DMS 273 treated with DMSO at 0.1 percent for 48 hours (cell line): ENCODE measurements at places on chromosomes 2 and 18.

- DNase-seq: no peak
Measured at GRCh38 chr2:239305771-239306170, 95.0 kb downstream of the HDAC4 start.

DNA sequence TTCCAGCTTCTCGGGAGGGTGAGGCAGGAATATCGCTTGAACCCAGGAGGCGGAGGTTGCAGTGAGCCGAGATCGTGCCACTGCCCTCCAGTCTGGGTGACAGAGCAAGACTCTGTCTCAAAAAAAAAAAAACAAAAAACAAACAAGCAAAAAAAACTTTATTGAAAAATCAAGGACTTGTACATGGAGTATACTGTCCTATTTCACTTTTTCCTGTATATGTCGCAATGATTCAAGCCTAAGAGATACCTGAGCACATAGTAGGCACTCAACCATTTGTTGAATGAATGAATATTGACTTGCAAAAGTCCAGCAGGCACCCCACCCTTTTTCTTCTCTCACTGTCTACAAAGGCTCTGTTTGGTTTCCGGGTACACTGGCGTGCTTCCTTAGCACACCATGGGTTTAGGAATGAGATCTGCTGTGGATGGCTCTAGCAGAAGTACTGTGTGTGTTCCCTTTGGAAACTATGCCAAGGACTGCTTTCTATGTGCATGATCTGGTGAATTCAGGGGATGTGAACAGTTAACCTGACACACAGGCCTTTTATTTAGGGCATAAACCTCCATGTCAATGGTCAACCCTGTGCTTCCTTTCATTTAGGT lies 6.1 kb downstream of the APCDD1 start:
- no peak for DNase-seq

DNA sequence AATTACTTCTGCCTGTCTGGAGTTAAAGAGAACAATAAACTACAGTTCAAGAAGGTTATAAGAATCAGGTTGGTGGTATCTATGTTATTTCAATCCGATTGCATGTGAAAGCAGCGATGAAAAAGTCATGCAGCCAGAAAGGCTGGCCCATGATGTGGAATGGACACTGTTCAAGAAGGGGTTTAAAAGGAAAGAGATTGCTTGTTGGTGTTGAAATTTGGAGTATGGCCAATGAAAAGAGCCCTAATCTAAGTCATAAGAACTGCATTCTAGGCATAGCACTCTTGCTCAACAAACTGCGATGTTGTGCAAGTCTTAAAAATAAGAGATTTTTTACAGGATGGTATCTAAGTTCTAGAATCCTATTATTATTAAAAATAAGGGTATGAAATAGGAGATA lies 61.3 kb downstream of the EFEMP1 start:
- DNase-seq: no peak

GRCh38 chr18:22676423-22676822 lies 256.7 kb upstream of the RBBP8 start:
- DNase-seq: no peak

GRCh38 chr2:95056044-95056443 lies 30.5 kb downstream of the MAL start:
- no peak for DNase-seq

- DNase-seq: no peak
Measured at GRCh38 chr2:97868986-97869721, 126.6 kb downstream of the TMEM131 start.

DNA sequence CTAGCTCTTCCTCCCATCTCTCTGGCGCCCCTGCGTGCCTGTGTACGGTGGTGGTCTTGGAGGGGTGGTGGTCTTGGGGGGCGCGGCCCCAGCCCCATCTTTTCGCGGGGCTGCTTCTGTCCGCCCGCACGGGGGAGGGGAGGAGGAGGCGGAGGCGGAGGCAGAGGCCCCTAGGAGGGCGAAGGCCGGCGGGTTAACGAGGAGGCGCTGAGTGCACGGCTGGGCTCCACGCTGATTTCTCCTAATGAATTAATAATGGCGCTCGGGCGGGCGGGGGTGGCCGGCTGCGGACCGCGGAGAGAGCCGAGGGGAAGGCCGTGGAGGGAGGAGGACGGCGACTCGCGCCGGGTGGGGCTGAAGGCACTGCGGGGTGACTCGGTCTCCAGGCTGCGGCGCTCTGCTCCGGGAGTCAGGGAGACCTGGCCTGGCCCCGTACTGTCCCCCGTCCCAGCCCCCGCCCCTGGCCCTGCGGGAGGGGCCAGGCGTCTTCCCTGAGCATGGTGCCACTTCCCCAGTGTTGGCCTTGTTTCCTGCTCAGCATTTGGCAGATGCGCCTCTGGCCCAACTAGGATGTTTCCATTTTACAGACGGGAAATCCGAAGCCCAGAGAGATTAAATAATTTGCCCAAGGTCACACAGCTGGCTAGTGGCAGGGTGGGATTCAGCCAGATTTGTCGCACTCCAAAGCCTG lies 6.0 kb downstream of the GAREM2 start:
- no peak for DNase-seq

- DNase-seq: no peak
Measured at GRCh38 chr2:43488737-43489136, 107.1 kb downstream of the THADA start.

DNA sequence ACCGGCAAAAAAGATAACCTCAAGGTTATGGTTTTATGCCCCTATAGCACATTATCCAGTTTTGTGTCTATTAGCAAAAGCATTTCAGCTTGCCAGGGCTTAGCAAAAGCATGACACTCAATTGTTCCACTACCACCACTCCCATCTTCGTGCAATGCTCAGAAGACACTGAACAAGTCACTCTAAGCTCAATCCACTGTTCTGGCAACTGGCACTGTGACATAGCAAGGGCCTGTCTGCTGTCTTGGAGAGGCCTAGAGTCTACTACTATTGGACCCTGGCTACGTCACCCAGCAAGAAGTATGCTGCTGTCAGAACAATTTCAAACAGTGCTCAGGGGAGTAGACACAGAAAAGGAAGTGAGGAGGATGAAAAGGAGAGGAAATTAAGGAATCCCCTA lies 103.5 kb upstream of the PPP1CB start:
- no peak for DNase-seq

- no peak for DNase-seq
Measured at GRCh38 chr18:79322441-79322840, 73.3 kb upstream of the NFATC1 start.

GRCh38 chr18:76967721-76968472 lies 145.5 kb downstream of the ZNF236 start:
- no peak for DNase-seq

- no peak for DNase-seq
Measured at GRCh38 chr18:34985963-34986362, 55.2 kb upstream of the MAPRE2 start.
